Coronary artery (tissue), 2 donors: ENCODE measurements at places on chromosomes 6 and 20.

DNA sequence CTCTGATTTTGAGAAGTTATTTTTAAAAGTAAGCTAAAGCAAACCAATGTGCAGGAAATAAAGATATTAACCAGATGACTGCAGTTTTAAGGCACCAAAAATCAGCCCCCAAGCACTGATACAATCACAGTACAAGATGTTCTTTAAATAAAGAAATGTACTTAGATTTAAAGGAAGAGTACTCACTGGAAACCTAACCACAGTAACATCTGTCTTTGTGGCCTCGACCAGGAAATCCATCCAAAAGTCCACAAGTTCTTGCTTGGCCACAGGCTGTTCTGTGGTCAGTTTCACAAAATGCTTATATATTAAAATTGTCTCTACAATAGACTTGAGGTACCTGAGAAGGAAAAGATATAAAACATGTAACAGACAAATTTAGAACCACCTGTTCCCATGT lies 105.9 kb upstream of the MAP7 start:
- no peak for DNase-seq

GRCh38 chr20:4966826-4967751 lies 34.2 kb downstream of the SLC23A2 start:
- DNase-seq, result no peak

- no peak for DNase-seq
These were observed 82.1 kb downstream of the SLC23A2 start for GRCh38 chr20:4919047-4919704.

- DNase-seq, result no peak
These were observed 628.0 kb upstream of the NRSN1 start for GRCh38 chr6:23498013-23498412.

DNA sequence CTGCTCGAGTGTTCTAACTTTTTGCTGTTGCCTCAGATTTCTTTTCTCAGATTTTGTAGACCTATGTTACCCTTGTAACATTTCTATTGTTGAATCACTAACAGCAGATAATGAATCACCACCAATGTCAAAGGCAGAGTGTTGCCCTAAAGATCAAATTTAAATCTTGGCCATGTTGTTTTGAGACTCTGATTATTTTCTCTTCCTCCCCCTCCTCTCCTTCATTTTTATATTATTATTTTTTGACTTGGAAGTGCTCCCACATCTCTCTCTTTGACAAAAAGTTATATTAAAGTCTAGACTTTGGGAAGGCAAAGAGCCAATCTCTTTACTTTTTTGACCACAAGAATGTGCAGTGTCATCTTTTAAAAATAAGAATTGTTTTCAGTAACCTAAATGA lies 422.7 kb downstream of the NKAIN2 start:
- no peak for DNase-seq

GRCh38 chr20:15045246-15045645 lies 707.8 kb upstream of the FLRT3 start:
- DNase-seq, result no peak

GRCh38 chr20:52889225-52889624 lies 82.9 kb upstream of the TSHZ2 start:
- no peak for DNase-seq

GRCh38 chr6:75292555-75292954 lies 8.0 kb upstream of the TMEM30A start:
- DNase-seq, result no peak

- no peak for DNase-seq
These were observed 73.2 kb downstream of the VGLL2 start for GRCh38 chr6:117338567-117338966.

GRCh38 chr6:45092135-45092534 lies 236.0 kb upstream of the RUNX2 start:
- no peak for DNase-seq

GRCh38 chr6:143581835-143582480 lies 70.4 kb upstream of the FUCA2 start:
- DNase-seq, result no peak

DNA sequence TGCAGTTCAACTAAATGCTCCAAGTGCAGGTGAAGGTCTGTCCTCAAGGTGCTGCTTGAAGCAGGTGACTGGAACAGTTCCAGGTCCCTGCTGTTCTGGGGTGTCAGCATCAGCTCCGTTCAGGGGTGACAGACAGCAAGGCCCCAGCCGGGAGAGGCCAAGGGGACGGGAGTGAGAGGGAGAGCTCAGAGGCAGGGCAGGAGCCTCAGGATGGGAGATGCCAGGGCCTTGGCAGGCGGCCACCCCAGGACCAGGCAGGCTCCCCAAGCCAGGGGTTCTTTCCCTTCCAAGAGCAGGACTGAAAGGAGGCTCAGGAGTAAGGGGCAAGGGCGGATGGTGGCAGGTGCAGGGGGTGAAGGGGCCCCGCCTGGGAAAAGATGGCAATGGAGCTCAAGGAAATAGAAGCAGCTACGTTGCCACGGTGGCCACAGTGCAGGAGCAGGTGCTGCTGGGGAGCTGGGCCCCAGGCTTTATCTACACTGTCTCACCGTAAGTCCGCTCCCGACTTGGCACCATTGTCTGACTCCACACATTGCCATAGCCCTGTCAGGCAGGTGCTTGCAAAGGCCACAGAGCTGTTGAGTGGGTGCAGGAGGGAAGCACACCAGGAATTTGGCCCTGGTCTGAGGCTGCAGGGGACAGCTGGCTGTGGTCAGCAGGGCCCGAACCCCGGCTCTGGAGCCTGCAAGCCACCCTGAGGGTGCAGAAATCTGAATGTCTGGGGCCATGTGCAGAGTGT lies 43.1 kb downstream of the ERMARD start:
- peak; percentile 65 for DNase-seq

DNA sequence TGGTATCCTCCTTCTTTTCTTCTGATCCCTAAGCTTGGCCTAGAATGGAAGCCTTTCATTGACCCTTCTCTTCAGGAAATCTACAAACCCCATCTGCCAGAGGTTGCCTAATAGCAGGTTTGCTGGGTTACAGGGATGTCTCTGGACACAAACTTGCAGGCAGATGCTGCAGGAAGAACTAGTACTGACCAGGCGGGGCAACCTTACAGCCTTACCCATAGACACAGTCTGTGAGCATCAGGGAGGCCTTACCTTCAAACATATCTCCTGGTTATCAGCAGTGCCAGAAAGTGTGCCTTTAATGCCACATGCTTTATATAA lies 2.6 kb downstream of the SCUBE3 start:
- DNase-seq, result no peak

GRCh38 chr6:158500016-158500735 lies 59.7 kb upstream of the TMEM181 start:
- DNase-seq, result no peak

- DNase-seq, result no peak
These were observed 21.4 kb downstream of the CYP24A1 start for GRCh38 chr20:54152227-54153040.

- DNase-seq, result no peak
These were observed 117.6 kb downstream of the PERP start for GRCh38 chr6:137989664-137990063.

DNA sequence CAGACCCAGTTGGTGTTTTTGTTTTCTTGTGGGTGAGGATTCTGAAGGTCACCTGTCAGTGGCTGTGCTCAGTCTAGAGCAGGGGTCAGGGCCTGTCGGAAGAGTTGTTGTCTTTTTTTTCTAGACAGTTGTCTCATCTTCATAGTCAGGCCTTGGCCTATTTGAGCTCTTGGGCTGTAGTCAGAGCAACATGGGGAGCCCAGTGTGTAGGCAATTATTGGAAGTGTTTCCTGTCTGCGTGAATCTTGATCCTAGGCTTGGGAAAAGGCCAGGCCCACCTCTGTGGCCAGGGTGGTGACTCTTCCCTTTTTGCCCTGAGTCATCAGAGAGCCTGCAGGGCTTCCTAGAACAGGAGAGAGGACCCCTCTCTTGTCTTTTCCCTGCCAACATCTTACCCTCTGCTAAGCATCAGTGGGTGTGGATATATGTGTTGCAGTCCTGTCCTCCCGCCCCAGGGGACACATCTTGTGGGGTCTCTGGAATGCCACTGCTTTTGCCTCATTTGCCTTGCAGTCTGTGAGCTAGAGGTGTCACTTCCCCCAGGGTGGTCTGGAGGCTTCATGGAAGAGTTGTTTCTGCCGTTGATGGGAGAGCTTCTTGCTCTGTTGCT lies 11.4 kb downstream of the TJAP1 start:
- DNase-seq, result no peak

DNA sequence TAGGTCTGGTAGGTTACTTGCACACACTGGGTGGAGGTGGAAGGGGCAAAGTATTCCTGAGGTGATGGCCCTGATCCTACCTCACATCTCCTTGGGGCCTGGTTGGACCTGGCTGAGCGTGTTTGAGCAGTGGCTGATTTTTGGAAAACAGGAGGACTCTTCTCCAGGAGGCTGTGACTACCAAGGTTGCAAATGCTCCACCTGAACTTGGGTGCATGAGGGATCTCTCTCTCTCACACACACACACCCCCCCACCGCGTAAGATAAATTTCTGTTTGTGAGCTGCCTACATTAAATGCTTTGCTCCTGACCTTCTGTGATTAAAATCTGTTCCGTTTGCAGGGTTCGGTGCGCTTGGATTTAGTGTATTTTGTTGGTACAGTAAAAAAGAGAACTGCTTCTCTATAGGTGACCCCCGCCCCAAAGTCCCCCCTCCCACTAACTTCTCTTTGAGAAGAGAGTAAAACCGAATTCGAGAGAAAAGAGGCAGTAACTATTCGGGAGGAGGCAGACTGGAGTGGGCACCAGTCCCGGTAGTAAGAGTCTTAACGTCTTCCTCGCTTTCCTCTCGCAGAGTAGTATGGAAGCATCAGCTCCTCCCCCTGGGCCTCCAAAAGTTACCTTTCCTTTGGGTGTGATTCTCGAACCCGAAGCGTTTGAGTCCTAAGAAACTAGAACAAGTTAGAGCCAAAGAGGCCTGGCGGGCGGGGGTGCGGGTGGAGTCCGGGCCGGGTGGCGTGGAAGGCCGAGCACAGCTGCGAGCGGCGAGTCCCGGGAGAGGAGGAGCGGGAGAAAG lies 585 bp upstream of the DSE start:
- DNase-seq, result no peak

- DNase-seq, result no peak
These were observed 30.2 kb upstream of the BCAS1 start for GRCh38 chr20:54100563-54100962.
